Neuronal stem cell (in vitro differentiated cells): ENCODE measurements at places on chromosomes 11 and 22.

GRCh38 chr11:95058621-95059020 is 8.1 kb upstream of the SRSF8 start:
- DNase-seq: no peak

DNA sequence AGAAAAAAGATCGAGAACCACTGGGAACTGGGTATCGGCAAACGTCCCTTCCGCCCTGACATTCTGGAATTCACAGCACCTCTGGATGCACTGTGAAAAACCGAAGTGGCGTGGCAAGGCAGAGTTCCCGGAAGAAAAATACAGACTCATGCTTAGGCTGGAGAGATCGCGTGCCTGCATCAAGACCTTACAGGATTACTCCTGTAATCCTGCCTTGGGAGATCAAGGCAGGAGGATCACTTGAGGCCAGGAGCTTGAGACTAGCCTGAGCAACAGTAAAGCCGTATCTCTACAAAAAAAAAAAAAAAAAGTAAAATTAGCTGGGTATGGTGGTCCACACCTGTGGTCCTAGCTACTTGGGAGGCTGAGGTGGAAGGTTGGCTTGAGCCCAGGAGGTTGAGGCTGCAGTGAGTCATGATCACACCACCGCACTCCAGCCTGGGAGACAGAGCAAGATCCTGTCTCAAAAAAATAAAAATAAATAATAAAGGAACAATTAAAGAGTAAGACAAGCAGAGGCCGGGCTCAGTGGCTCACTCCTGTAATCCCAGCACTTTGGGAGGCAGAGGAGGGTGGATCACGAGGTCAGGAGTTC is 19.9 kb upstream of the TEF start:
- no peak for DNase-seq

DNA sequence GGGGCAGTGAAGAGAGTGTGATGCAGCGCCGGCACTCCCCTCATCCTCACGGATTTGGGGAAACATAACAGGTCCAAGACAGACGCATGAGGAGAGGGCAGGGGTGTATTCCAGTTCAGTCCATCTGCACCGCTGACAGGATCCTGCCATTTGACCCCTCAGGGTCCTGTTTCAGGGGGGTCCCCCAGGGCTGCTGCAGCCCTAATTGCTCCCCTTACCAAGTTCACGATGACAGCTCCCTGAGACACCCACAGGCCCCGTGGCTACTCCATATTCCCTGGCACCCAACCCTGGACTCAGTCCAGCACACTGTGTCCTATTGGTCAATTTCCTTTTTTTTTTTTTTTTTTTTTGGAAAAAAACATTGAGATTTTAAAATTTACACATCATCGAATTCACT is 41.5 kb downstream of the SHANK2 start:
- no peak for DNase-seq

- DNase-seq: no peak
These were observed 3.5 kb upstream of the GLB1L3 start for GRCh38 chr11:134272381-134273316.

DNA sequence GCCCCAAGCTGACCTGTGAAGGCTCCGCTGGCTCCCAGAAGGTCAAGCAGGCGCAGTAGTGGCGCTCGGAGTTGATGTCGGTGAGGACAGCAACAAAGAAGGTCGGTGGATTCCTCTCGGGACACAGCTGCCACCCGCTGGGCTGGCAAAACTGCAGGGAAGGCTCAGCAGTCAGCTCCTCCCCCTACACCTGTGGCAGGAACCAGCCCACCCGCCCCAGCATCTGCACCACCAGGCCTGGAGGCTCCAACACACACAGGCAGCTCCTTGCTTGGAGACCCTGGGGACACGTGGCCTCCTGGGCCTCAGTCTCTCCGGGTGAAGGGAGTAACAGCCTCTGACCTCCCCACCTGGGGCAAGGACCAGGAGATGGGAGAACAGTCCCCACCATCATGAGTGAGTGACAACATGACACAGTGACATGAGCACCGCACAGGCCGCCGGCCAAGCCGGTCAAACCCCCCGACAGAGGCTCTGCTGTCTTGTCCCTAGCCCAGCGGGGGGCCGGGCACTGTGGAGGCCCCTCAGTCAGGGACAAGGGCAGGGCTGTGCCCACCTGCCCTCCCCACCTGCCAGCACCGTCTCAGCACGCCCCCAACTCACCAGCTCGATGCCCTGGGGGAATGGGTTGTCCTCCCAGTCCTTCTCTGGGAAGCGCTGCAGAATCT is 6.9 kb downstream of the SBF1 start:
- DNase-seq: no peak

- no peak for DNase-seq
These were observed 8.6 kb downstream of the IRF7 start for GRCh38 chr11:607020-607780.

GRCh38 chr11:95338430-95338991 is 107.5 kb upstream of the SESN3 start:
- no peak for DNase-seq

DNA sequence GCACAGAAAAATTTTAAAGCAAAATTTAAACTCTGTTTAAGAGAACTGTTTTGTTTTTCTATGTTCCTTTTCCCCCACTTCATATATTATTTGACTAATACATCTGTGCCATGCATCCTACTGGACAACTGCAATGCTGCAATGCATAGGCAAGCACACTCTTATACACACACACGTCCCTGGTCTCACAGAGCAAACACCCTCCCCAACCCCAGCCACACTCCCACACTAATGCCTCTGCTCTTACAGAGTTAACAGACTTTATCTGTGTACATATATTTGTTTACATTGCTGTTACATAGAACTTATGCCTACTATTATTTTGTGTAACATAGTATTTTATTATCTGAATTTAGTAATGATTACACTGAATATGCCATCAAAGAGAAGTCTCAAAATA is 25.5 kb upstream of the CTSC start:
- no peak for DNase-seq

DNA sequence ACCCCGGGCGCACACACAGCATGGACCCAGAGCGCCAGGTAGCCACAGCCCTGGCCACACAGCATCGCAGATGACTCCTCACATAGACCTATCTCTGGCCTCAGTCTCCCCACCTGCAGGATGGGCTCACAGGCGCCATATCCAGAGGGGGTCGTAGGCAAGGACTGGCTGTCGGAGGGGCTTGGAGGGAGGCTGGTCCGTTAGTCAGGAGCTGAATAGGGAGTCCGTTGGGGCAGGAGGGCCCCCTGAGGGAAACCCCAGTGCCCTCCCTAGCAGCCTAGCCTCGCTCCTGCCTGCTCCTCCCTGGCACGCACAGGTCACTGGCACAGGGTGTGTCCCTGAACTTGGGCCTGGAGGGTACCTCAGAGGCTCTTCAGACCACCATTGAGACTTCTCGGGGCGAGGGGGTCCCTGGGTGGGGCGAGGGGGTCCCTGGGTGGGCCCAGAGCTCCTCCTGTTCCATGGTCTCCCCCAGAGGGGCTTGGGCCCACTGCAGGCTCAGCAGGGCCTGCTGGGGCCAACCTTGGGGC is 2.0 kb downstream of the PLXNB2 start:
- DNase-seq: no peak

GRCh38 chr11:363948-364761 is 5.1 kb upstream of the B4GALNT4 start:
- no peak for DNase-seq

DNA sequence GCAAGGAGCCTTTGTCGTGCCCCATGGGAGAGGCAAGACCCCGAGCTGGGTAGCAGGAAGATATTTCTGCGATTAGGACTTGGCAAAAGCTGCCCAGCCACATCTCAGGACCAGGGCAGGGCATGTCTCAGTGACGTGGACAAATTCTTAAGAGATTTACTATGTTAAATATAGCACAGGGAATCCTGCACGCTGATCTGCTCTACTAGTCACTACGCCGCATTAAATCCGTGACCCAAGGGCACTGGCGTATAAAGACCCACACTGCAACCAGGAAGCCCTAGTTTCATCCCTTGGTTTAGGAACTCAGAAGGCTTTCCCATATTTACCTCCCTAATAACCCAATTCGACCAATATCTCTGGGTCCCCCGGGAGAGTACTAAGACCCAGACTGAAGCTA is 35.1 kb downstream of the AP1B1 start:
- no peak for DNase-seq

GRCh38 chr22:22111267-22111751 is 128.7 kb upstream of the TOP3B start:
- no peak for DNase-seq
